ENCODE measurements at places on chromosomes 7 and 10.
A peak's percentile ranks its signal among the peaks of the same experiment; 100 is the strongest.

DNA sequence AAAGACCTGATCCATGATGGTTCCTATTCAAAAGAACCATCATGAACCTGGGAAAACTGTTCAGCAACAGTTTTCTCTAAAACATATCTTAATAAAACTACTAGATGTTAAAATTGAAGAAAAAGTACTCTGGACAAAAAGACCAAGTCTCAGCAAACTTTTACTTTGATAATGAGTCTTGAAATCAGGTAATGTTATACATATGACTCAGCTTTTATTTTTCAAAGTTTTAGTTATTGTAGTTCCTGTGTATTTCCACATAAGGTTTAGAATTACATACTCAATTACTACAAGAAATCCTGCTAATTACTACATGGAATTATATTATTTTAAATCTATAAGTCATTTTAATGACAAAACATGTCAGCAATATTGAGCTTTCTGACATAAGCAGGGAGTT, 42.2 kb downstream of the ZNF33B start:
- DNase-seq = no peak

DNA sequence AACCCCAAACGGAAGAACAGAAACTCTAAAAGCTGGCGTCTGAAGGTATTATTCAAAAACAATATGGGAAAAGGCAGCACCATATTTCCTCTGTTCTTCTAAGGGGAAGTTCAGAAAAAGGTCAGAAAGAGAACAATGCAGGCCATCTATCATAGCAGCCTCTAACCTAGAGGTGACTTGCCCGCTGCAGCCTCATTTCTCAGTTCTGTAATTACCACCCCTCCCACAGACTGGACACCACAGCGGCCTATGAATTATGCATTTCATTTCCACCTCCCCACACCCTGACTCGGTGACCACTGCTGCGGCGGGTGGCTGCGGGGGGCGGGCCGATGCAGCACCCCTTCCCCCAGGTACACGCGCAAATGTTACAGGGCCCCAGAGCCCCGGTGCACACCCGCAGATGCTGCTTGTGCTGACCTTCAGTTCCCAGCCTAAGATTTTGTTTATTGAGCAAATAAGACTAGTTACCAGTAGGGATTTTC, 125.5 kb downstream of the CLEC2L start:
- DNase-seq = no peak

DNA sequence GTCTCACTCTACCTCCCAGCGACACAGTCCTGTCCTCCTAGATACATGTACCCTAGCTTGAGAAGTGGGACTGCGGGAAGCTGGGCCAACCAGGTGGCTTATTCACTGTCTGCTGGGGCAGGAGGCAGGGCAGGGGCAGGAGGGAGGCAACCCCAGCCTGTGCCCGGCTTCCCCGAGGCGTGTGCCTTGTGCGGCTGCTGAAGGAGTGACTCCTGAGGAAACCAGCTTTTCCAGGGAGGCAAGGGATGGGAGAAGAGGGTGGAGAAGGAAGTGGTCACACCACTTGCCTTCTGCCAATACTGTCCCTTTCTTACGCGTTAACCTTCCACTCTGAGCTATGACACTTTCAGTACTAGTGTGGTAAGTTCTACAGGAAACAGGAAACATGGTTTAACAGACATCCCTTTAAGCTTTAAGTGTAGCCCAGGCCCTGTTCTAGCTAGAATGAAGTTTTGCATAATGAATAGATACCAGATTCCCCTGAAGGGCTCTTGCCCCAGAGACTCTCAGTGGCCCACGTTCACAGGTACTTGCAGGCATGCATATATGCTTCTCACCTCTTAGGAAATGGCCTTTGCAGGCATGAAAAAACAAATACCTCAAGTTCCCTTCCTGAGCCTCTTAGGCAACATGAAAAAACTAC, 40.6 kb downstream of the SYPL1 start:
- DNase-seq = peak; percentile 58

GRCh38 chr10:77355844-77356243, 281.8 kb downstream of the KCNMA1 start:
- no peak for DNase-seq

DNA sequence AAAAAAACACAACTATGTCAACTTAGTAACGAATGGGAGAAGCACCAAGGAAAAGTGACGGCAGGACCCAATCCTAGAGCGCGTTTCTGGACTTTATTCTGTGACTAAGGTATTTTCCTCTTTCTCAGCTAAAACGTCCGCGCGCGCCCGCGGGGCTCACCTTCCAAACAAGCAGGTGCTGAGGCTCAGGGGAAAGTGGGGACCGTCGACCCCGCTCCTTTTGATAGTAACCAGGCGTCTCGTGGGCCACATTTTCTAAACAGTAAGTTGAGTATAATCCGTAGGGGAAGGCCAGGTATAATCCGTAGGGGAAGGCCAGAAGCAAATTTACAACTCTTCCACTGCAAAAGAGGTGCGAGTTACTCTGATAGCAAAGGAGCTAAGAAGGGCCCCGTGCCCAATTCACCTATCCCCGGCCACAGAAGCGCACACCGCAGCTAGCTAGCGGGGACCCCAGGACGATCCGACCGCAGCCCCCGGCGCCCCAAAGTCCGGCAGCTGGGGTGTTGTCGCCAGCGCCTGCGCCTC, 743 bp downstream of the MKI67 start:
- DNase-seq = no peak

DNA sequence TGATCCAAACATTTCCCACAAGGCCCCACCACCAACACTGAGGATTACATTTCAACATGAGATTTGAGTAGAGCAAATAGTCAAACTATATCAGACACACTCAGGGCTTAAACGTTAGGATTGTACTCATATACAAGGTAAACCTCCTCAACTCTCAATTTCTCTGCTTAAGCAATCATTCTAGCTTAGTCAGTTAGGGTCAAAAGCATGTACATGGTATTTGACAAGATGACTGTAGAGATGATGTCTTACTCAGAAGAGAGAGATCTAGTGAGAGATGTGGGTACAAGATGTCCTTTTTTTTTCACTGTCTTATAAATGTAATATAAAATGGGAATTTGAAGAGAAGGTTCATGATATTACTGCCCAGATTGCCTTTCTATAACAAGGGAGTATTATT, 270.1 kb downstream of the PRKG1 start:
- DNase-seq = no peak

DNA sequence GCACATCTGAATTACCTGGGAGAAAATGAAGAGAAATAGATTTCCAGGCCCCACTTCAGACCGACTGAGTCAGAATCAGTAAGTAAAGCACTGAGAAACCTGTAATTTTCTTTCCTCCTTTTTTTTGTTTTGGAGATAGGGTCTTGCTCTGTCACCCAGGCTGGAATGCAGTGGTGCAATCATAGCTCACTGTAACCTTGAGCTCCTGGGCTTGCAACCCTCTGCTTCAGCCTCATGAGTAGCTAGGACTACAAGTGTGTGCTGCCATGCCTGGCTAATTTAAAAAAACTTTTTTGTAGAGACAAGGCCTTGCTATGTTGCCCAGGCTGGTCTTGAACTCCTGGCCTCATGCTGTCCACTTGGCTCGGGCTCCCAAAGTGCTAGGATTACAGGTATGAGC, 260.2 kb downstream of the STK31 start:
- no peak for DNase-seq

DNA sequence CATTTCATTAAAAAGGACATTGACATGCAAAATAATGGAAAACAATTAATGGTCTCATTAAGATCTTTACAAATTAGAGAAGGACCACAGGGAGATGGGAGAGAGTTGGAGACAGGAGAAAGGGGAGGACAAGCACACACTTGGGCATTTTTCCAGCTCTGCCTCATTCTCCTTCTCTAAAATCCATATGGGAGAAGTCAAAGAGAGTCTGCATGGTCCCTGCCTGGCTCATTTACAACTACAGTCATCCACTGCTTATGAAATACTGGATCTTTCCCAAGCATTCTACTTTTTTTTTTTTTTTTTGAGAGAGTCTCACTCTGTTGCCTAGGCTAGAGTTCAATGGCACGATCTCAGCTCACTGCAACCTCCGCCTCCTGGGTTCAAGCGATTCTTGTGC, 518.9 kb upstream of the CELF2 start:
- DNase-seq = no peak

DNA sequence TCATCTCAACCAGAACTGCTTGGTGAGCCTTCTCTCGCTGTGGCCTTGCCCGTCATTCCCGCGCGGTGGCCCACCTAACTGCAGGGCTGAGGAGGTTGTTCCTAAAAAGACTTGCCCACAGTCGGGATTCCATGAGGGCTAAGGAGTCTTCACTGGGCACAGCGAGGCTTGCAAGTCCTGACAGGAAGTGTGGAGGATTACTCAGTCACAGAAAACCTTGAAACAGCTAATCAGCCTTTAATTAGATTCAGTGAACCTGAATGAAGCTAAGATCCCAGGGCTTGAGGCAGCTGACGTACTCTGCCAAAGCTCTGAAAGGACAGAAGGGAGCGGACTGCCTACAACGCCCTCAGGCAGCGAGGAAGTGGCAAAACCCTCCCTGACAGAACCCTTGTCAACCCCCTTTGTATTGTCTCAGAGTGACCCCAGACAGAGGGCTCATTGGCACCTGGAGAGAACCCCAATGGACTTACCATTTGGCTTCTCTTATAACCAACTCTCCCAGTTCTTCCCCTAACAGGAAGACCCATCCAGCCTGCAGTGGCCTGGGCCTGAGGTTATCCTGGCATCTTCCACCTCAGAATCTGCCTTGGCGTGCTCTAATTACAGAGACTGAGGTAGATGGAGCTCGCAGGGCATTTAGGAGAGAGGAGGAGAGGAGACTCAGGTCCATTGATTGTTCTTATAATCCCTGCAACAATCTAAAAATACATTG, 2.5 kb upstream of the LAMB4 start:
- DNase-seq = no peak

GRCh38 chr7:86006909-86007308, 636.8 kb upstream of the GRM3 start:
- DNase-seq = no peak

- DNase-seq = peak; percentile 77
Observed at GRCh38 chr10:1732564-1732996, 4.7 kb downstream of the ADARB2 start.

GRCh38 chr7:84106291-84106690, 88.3 kb downstream of the SEMA3A start:
- DNase-seq = no peak

DNA sequence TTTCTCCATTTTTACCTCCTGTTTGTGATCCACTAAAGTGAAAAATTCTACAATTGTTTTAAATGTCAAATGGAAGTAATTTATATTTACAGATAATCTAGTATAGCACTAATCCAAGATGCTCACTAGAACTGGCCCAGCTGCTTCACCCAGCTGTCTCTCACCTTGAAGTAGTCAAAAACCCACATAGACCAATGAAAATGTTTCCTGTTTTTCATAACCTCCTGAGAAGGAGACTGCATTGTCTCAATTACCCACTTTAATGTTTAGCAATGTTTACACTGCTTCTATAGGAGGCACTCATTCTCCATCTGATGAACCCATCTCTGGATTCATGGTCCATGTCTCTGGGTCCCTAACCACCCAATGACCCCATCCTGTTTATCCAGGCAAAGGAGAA, 56.1 kb upstream of the ADO start:
- DNase-seq = no peak

GRCh38 chr10:33155720-33156638, 178.5 kb downstream of the NRP1 start:
- peak; percentile 83 for DNase-seq

DNA sequence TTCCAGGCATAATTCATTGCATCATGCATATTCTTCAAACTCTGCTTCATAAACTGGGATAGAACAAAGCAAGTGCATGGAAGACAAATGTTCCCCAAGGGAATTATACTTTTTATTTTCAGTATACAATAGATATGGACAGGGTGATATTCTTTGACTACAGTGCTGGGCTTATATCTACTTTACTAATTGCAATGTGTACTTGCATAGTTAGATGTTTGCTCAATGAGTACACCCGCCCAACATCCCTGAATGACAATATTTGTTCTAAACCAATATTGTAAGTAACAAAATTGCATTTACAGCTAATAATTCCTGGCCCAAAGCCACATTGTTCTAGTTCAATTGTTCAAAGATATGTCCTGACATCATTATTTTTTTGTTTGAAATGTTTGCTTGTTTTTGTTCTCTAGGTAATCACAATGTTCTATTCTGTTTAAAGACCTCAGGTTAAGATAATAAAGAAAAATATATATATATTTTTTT, 171.4 kb downstream of the PTN start:
- DNase-seq = peak; percentile 98

DNA sequence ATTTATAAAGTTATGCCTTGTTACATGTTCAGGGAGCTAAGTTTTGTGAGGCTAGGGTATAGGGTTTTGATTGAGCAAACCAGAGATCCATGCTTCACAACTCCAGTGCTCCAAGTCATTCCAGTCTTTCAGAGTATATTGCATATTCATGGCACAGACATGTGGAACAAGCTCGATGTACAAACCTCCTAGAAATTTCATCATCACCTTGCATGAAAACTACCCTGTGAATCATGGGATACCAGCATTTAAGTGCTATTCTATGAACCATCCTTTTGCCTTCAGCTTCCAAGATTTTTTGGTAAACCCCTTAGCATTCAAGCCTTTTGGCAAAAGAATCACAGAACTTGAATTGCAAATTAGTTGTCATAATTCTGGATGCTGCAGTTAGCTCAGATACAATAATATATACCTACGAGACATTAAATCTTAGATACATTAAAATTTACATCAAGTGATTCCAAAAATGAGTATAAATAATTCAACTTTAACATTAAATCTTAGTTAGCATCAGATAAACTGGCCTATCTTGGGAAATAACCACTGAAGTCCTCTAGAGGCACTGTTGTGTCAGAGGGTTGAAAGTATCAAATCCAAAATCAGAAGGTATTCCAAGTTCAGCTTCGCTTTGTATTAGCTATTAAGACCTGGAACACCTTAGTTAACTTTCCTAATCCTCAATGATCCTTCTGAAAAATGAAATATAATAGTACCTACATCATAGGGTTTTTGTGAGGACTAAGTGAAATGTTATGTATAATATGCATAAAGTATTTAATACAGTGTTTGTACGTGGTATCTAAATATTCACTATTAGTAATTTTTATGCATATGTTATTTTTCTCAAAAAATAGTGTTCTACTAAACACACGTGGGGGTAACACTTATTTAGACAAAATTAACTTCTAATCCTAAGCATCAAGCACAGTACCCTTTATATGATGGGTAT, 55.5 kb upstream of the CABCOCO1 start:
- no peak for DNase-seq

Measured in LNCaP clone FGC (cell line).